Dorsolateral prefrontal cortex (tissue), 122 donors: ENCODE measurements at places on chromosomes 16 and 17.

GRCh38 chr16:84769416-84769815 is 50.4 kb upstream of the CRISPLD2 start:
- no peak for DNase-seq

DNA sequence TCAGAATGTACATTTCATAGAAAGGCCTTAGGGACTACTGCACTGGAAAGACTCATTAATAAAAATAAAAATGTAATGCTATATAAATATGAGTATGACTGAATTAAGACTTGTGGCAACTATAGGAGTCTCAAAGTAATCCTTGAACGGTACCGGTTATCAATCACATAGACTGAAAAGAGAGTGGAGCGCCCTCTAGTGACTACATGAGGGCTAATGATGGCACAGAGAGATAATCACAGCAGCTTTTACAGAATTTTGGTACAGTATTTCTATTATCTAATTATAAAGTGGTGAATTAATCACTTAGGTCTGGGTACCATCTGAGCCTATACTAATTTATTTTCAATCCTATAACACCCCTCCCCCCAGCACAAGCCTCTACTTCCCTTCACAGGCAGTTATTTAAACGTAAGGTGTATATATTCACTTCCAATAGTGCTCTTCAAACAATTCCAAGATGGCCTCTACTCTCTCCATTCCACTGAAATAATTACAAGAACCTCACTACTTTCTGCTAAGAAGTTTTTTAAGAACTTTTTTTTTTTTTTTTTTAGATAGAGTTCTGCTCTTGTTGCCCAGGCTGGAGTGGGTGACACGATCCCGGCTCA is 40.7 kb upstream of the ANKFY1 start:
- no peak for DNase-seq

- DNase-seq, result no peak
These were observed 716.3 kb downstream of the WWOX start for GRCh38 chr16:78815713-78816112.

DNA sequence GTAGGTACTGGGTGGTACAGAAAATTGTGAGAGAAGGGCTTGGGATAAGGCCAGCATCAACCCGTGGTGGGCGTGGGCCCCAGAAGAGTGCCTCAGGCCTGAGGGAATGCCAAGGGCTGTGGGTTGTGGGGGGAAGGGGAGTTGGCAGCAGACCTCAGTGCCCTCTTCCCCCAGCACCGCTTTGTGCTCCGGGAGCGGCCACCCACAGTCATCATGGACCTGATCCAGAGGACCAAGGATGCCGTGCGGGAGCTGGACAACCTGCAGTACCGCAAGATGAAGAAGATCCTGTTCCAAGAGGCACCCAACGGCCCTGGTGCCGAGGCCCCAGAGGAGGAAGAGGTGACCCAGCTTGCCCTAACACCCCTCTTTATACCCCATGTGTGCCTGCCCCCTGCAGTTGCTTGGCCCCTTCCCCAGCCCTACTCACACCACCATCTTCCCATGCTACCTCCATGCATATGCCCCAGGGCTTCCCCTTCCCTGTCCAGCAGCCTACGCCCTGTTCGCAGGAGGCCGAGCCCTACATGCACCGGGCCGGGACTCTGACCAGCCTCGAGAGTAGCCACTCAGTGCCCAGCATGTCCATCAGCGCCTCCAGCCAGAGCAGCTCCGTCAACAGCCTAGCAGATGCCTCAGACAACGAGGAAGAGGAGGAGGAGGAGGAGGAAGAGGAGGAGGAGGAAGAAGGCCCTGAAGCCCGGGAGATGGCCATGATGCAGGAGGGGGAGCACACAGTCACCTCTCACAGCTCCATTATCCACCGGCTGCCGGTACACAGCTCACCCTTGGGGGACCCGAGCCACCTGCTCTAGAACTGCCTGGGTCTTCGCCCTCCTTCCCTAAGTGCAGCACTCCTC is 9.1 kb downstream of the TAOK2 start:
- no peak for DNase-seq

DNA sequence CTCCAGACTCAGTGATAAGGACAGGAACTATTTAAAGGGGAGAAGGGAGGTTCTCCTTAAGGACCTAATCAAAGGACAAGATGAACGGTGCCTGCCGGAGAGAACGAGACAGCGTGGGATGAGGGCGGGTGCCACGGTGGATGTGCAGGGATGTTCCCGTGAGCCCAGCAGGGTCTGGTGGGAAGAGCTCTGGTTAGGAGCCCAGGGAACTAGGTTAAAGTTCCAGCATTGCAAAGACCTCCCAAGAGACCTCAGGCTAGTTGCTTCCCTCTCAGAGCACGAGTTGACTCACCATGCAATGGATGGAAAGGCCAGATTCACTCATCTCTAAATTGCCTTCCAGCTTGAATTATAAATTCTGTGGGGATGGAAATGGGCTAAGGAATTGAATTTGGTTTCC is 14.7 kb downstream of the CCR7 start:
- peak; percentile 25 for DNase-seq

- DNase-seq, result no peak
These were observed 276.9 kb upstream of the TOM1L1 start for GRCh38 chr17:54623746-54624145.

- DNase-seq, result no peak
These were observed 34.6 kb downstream of the DCUN1D3 start for GRCh38 chr16:20865420-20866131.

GRCh38 chr17:33014751-33015150 is 23.1 kb downstream of the SPACA3 start:
- no peak for DNase-seq

- no peak for DNase-seq
These were observed 1.1 kb downstream of the PRSS33 start for GRCh38 chr16:2786061-2786825.

GRCh38 chr17:38568274-38568673 is 37.5 kb downstream of the SRCIN1 start:
- no peak for DNase-seq

DNA sequence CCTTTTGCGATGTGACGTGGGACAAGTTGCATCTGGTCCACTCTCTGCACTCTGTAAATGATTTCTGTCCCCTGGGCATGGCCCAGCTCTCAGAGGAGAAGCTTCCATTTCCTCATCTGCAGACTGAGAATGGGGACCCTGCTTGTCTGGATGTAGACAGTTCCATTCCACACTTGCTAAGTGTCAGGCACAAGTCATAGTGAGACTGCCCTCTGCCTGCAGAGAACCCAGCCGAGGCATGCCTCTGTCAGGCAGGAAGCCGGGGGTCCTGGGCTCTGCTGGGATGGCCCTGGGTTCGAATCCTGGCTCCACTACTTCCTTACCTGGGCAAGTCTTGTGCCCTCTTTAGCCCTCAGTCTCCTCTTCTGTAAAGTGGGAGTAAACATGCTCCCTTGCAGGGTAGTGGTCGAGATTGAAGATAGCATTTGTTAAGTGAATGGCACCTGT is 4.1 kb downstream of the MAP2K3 start:
- DNase-seq, result no peak

- DNase-seq, result no peak
These were observed 131.9 kb downstream of the NPIPB5 start for GRCh38 chr16:22642416-22643088.

DNA sequence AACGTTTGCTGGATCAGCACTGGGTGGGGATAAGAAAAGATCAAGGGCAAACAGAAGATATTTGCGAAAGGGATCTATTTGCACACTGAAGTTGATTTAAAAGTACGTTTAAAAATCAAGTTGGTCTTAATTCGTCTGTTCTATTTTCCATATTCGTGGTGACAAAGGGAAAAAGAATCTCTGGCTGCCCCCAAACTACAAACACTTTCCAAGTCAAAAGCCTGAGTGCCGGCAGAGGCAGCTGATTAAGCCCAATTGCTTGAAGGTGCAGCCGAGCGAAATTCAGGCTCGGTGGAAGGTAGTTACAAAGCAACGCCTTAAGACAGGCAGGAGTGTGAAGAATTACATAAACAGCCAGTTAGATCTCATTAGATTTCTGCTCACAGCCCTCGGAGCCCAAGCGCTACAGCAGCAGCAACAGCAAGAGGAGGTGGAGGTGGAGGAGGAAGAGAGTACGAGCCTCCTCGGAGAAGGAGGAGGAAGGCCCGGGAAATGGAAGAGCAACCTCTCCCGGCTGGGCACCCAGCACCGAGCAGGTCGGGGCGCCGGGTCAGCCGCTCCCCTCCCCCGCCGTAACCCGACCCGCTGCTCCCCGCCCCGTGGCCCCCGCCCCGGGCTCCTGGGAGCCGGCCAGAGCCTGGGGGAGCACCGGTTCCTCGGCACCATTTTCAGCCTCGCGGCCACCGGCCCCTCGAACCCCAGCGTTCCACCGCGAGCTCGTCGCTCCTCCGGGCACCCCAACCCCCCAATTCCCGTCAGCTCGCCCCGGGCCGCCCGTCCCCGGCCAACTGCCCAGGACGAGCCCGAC is 890 bp downstream of the TOB1 start:
- peak; percentile 64 for DNase-seq

GRCh38 chr16:47999595-47999994 is 156.2 kb downstream of the ABCC12 start:
- no peak for DNase-seq

DNA sequence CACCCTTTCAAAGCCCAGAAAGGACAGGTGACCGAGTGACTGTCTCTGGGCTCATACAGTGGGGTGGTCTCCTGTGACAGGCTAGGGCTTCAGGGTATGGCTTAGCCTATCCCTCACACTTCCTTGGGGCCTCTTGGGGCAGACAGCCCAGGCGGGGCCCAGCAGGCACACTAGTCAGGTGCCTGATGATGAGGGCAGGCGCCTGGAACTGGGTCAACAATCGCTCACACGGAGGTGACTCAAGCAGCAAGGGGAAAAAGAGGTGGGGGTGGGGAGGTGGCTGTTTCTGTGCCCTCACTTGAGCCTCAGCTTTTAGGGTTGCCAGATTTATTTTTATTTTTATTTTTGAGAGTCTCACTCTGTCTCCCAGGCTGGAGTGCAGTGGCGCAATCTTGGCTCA is 6.4 kb upstream of the GRN start:
- DNase-seq, result no peak

GRCh38 chr17:77897741-77898301 is 60.7 kb upstream of the TNRC6C start:
- DNase-seq, result no peak

- no peak for DNase-seq
These were observed 3.6 kb upstream of the FAM222B start for GRCh38 chr17:28846231-28846630.

- no peak for DNase-seq
These were observed 13.8 kb downstream of the MSLN start for GRCh38 chr16:774086-775001.

- DNase-seq, result no peak
These were observed 1.6 kb downstream of the IGF2BP1 start for GRCh38 chr17:48998587-48999440.

DNA sequence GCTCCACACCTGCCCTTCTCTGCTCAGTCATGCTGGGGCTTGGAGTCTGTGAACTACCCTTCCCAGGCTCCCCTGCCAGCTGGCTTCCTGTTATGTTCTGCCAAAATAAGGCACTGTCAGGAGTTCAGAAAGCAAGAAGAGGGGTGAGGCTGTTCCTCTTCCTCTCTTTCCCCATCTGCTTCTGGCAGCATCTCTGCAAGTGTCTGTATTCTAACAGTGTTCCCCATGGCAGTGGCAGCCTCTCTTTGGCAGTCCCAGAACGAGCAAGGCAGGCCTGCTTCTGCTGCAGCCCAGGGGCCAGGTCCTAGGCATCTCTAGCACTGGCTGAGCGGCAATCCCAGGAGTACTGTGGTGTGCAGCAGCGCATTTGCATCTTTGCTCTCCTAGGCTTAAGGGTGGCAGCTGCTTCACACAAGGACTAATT is 219.1 kb downstream of the STX8 start:
- peak; percentile 57 for DNase-seq

- no peak for DNase-seq
These were observed 9.1 kb downstream of the PSMB3 start for GRCh38 chr17:38761612-38762011.

GRCh38 chr17:38906460-38907228 is 18.8 kb upstream of the LASP1NB start:
- no peak for DNase-seq

GRCh38 chr17:13420418-13420826 is 181.3 kb downstream of the HS3ST3A1 start:
- DNase-seq, result no peak

GRCh38 chr16:52545222-52545897 is 1.6 kb downstream of the TOX3 start:
- DNase-seq, result no peak

DNA sequence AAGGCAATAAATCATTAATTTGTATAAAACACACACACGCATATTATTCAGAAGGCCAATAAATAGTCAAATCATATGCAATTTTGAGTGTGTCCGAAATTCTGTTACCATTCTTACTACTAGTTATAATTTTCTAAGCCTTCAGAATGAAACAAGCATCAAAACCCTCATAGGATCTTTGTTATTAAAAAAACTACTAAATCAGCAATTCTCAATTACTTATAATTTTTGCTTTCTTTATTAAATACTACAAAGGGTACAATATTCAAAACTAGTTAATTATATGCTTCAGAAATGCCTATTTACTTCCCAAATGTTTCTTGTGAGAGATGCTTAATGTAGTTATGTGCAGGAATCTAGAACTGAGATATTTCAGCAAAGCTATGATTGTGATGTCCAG is 413.1 kb upstream of the KIF2B start:
- no peak for DNase-seq

DNA sequence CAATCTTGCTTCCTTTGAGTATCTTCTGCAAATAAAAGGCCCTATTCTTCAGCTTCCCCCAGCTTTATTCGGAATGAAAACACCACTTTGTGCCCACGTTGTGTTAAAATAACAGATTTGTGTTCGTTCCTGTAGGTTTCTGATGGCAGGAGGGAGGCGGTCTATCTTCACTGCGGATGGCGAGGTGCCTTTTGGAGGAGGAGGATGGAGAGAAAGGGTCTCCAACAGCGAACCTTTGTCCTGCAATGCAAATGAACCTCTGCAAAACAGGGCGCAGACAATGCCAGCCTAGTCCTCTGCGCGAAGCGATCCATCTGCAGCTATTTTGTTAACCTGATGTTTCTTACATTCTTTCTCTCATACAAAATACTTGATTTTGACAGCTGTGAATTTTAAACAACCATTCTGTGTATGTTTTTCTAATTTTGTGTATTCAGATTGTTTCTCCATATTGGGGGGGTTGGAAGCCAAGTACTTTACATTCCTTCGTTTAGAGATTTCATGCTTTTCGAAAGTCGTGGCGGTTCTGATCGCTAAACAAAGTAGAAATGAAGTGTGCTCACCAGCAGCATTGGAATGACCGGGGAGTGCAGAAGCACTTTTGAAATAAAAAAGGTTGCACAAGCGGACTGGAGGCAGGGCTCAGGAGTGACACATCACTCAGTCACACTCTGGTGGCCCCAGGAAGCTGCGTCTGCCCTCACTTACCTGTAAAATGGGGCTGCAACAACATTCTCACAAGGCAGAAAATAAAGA is 279.0 kb upstream of the IRX5 start:
- DNase-seq, result no peak

DNA sequence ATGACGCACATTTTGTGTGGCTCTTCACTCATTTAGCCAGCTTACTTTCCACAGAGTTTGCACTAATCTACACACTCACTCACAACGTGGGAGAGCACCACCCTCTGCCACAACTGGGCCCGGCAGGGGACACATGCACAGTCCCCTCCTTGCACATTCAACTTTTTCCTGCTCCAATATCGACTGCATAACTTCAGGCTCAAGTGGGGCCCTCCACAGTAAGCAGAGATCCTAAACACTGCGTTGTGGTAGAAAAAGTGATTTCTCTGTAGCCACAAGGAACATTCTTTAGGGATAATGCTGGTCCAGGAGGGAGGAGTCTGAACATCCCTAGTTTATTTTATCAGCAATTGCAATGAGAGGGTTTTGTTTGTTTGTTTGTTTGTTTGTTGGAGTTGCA is 40.0 kb downstream of the MRPS23 start:
- no peak for DNase-seq
